ENCODE measurements at places on chromosomes 12 and 14. TPM values are rescaled to one million over a fixed set of nuclear protein-coding genes. Genes with fewer than 3 reads are reported as not detected.

GRCh38 chr12:6090803-6091202 lies 33.7 kb downstream of the VWF start:
- DNase-seq, result no peak

DNA sequence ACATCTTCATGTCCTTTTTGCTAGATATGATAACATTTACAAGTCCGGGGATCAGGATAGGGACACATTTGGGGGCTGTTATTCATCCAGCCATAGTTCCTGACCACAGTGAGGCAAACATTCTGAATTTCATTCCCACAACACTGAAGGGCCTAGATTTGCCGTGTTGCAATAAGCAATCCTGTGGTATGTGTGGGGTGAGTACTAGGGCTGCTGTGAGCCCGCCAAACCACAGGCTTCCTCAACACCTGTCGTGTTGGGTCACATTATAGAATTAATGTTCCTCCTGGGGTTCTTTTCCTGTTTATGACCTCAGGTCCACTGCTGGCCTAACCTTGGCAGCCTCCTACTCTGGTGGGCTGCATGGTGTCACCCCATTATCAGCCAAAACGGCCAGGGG lies 119.2 kb downstream of the TBC1D30 start:
- DNase-seq, result peak; percentile 37

GRCh38 chr12:119117936-119118335 lies 60.8 kb upstream of the HSPB8 start:
- DNase-seq, result no peak

DNA sequence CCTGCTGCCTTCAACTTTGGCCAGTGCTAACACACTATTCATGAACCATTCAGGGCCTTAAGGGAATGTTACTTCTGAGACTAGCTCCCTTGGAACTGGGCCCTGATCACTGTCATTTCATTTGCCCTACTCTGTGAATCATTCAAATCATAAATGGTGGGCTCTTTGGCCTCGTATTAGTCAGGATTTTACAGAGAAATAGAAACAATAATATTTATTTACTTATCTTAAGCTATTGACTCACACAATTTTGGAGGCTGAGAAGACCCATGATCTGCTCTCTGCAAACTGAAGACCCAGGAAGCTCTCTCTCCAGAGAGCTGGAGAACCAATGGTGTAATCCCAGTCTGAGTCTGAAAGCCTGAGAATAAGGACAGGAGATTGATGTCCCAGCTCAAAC lies 398.5 kb downstream of the LRIG3 start:
- peak; percentile 85 for DNase-seq

DNA sequence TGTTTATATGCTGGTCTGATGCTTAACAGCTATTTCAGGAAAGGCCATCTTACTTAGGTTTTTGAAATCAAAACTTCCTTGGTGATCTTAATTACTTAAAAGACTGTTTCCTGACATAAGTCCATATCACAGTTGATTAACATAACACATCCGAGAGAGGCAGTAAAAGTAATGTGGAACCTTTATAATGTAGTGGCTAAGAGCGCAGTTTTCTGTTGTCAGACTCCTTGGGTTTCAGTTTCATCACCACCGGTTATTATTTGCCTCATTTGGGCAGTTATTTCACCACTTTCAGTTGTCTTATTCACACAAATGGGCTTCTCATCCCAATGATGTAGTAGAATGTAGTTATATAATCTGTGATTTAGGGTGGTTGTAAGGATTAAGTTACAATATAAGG lies 30.9 kb downstream of the TBC1D15 start:
- no peak for DNase-seq

- no peak for DNase-seq
Measured at GRCh38 chr14:42719391-42719790, 1112.7 kb downstream of the LRFN5 start.

- no peak for DNase-seq
Measured at GRCh38 chr12:23536293-23536692, 413.2 kb downstream of the SOX5 start.

DNA sequence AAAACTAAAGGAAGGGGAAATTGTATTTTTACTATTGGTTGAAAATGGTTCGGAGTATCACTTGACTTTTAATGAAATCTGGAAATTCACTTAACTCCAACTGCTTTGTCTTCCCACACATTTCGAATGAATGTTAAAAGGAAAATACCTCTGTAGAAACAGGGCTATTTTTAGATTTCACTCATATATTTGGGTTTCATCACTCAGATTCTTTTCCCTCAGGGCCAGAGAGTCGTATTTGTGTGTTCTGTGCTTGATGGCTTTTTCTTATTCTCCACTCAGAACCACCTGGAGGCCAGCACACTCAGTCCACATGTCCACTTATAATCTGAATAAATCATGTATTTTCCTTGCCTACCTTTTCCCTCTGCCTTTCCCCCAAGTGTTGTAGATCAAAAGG lies 40.0 kb downstream of the DAAM1 start:
- DNase-seq, result no peak

DNA sequence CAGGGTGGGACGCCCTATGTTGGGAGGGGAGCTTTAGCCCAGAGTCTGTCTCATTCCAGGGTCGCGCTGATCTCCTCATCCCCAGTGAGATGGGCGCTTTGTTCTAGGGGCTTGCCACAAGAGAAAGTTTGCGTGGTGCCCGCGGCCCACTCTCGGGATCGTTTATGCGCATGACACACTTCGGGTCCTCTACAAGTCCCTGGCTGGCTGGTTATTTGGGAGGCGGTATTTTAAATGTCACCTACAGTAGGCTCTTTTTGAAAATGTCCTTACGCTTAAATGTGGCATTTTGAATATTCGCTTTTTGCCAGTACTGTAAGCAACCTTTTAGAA lies 541 bp downstream of the GOLT1B start:
- peak; percentile 5 for DNase-seq

DNA sequence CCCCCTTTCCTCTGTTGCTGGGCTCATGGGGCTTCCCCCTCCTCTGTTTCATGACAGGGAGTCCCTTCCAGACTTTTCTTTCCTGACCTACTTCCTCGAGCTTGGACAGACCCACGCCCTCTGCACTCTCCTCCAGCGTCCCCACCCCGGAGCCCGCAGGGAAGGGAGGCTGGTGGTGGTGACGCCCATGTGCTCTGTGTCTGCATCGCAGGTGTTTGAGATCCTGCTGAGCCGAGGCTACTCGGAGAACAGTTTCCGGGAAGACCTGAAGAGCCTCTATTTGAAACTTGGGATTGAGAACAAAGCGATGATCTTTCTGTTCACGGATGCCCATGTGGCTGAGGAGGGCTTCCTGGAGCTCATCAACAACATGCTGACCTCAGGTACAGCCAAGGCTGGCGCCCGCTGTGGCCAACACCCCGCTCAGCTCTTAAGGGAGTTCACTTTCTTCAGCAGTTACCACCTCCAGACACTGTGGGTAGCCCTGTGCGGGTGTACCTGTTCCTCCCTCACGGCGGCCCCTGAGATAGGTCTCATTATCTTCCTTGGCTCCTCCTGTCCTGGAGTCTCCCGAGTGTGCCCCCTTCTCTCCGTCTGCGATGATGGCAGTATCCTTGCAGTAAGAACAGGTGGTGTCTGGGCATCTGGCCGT lies 85.6 kb downstream of the CCDC92 start:
- no peak for DNase-seq

DNA sequence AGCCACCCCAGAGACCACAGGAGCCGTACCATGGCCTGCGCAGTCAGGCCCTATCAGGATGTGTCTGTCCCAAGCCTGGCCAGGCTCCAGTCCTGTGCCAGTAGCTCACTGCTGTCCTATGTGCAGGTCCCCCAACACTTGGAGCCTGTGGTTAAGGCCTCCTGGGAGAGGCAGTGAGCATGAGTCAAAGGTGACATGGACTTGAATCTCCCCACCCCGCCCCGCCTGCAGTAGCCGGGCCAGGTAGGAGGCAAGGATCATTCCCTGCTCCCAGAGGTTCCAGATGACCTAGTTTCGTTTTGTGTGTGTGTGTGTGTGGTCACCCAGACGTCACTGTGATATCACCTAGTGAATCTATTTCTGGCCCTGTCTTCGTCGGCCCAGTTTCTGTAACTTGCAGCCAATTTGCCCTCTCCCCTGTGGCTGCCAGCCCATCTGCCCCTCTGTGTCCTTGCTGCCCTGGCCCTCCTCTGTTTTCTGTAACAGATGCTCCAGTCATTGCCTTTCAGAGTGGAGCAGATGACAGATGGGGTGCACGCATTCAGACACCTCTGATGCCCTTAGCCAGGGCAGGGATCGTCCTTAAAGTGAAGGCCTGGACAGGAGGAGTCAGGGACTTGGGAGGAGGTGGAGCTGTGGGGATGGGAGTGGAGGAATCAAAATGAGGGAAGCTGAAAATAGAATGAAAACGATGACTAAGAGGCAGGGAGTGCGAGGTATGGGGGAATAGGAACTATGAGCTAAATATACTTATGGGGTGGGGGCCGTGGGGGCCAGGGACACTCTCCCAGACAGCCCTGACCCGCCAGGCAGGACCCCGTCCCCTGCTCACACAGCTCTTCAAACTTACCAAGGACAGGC lies 37.4 kb downstream of the SLC6A12 start:
- DNase-seq, result peak; percentile 44

GRCh38 chr14:74960736-74961135 lies 5.3 kb upstream of the PGF start:
- no peak for DNase-seq

GRCh38 chr12:3805077-3805476 lies 52.2 kb upstream of the CRACR2A start:
- DNase-seq, result no peak

DNA sequence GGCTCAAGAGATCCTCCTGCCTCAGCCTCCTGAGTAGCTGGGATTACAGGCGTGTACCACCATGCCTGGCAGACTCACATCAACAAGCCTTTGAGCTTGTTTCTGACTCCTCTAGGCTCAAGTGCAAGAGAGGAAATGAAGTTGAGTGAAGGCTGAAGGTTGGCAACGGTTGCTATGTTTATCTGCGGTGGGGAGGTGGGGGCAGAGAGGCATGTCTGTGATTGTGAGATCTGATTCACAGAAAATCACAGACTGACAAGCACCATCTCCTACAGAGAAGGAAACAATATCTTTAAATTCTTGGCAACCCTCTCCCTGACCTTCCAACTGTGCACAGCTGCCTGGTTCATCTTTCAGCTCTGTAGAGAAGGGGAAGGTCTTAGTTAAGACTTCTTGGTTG lies 22.1 kb upstream of the NINJ2 start:
- DNase-seq, result no peak

- no peak for DNase-seq
Measured at GRCh38 chr12:41141104-41141503, 47.0 kb upstream of the PDZRN4 start.

GRCh38 chr12:13805041-13805440 lies 176.4 kb downstream of the GRIN2B start:
- no peak for DNase-seq

- DNase-seq, result peak; percentile 89
Measured at GRCh38 chr12:117236456-117237001, 46.3 kb upstream of the FBXO21 start.

GRCh38 chr14:75609606-75610475 lies 31.4 kb downstream of the FLVCR2 start:
- no peak for DNase-seq

GRCh38 chr14:105838591-105839424 lies 312.4 kb downstream of the TMEM121 start:
- no peak for DNase-seq

DNA sequence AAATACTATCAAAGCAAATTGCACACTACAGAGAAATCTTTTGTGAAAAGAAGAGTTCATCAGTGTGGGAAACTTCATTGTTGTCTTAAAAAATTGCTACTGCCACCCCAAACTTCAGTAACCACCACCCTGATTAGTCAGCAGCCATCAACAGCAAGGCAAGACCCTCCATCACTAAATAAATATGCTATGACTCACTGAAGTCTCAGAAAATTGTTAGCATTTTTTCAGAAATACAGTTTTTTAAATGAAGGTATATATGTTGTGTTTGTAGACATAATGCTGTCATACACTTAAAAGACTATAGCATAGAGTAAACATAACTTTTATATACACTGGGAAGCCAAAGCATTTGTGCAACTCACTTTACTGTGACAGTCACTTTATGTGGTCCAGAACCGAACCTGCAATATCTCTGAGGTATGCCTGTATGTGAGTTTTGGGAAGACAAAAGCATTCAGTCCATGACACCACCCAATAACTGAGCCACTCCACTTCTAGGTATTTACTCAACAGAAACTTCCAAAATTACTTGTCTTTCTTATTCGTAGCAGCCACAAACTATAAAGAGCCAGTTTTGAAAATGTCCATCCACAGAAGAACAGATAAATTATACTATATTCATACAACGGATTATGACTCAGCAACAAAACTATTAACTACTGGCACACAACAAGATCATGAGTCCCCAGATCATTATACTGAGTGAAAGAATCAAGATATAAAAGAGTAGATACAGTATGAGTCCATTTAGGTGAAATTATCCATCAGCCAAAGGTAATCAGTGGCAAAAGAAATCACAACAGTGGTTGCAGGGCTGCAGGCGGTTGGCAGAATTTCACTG lies 649.6 kb downstream of the BCL11B start:
- DNase-seq, result peak; percentile 28

GRCh38 chr14:59944909-59945308 lies 25.0 kb downstream of the LRRC9 start:
- no peak for DNase-seq

- DNase-seq, result peak; percentile 94
Measured at GRCh38 chr12:6937481-6938352, 5.9 kb upstream of the RNU7-1 start.

GRCh38 chr14:96091149-96091693 lies 52.1 kb downstream of the C14orf132 start:
- no peak for DNase-seq

DNA sequence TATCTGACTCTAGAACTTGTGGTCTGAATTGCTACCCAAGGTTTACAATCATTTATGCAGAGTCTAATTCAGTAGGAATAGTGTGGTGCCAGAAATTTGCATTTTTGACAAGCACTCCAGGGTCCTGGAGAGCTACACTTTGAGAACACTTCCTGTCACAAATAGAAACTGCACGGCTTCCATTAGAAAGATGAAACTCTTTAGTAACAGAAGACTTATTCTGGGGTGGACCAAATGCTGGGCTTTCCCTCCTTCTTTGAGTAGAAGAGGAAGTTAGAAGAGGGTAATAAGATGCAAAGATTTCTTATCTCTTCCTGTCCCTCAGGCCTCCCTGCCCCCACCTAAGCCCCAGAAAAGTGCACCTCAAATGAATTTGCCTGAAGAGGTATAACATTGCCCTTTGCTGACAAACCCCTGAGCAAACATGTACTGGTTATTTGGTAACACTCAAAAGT lies 28.4 kb downstream of the DGLUCY start:
- no peak for DNase-seq

GRCh38 chr14:20539906-20540305 lies 20.9 kb downstream of the RNASE9 start:
- DNase-seq, result no peak

RAD9B gene
- total RNA-seq, result 0.40 TPM

FGF6 gene
- total RNA-seq, result not detected

C1S gene
- 2.1 TPM for total RNA-seq

ENDOU gene
- total RNA-seq, result not detected

NRXN3 gene
- total RNA-seq, result 1.7 TPM

GALNT16 gene
- total RNA-seq, result 0.33 TPM

RERGL gene
- total RNA-seq, result not detected

ITGA7 gene
- total RNA-seq, result 4.4 TPM

DAAM1 gene
- total RNA-seq, result 36.7 TPM

SOX5 gene
- not detected for total RNA-seq

FAM216A gene
- total RNA-seq, result 27.8 TPM

All from PC-3 (cell line).